ENCODE measurements at places on chromosomes 6 and 20.

DNA sequence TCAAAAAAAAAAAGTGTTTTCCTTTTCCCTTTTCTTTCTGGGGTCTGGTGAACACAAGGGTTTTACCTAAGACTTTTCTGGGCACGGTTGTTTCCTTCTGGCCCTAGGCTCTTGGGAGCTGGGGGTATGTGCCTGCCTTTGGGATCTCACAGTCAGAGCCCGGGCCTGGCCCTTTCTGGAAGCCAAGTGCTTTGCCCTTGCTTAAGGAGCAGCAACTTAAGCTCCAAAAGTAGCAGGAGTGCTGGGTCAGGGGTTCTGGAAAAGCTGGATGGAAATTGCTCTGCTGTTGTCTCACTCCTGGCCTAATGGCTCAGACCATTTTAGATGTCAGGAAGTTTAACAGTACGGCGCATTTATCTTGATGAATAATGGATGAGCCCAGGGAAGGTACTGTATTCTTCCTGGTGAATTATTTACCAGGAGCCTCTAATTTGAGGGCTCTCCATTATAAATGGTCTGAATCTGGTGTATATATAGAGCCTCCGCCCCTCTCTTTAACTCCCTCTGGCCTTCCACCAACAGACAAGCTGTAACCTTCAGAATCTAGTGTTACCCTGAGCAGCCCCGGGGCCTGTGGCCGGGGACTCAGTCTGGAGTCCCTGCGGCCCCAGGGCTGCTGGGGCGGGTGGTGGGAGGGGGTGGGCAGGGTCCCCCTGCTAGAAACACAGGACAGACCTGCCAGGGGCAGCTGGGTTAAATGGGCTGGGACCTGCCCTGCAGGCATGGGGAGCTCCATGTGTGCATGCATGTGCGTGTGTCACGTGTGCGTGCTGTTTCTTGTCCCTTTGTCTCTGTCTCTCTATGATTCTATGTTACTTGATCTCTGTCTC, 37.5 kb downstream of the PTK7 start:
- peak; percentile 46 for DNase-seq

DNA sequence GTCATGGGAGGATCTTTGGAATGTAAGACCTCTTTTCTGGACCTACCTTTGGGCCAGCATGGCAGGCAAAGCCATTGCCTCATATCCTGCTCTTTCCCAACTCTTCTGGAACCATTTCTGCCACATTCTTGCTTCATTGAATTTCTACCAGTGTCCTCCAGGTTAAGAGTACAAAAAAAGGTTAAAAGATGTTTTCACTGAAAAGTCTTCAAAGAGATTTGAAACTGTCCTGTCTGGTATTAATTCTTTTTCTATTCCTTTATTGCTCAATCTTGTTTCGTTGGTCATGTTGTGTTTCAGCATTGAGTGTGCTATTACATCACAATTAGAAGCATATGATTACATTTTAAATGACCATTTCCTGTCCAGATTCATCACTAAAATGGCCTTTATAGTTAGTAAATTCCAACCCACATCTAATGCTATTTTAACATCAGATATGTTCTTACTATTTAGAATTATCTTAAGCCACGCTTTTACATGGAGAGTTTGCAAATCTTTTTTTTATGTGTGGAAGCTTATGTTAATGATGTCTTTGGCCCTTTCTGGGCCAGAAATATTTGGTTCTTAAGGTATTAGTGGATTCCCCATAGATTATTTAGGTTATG, 450.9 kb downstream of the GJA1 start:
- DNase-seq = peak; percentile 60

DNA sequence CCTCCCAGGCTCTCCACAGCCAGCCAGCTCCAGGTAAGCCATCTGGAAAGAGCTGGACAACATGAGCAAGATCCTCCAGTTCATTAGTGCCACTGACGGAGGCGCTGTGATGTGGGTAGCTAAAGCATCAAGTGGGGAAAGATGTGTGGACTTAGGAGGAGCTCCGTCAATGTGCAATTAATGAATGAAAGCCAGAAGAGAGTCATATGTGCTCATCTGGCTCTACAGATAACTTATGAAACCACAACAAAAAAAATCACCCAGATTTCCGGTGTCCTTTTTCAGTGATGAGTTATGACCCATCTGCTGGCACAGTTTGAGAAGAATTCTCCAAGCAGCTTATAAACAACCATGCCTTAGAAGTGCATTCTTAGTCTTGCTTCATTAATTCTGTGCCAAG, 311.7 kb upstream of the PLCB4 start:
- DNase-seq = peak; percentile 90

GRCh38 chr6:20433929-20434328, 32.2 kb downstream of the E2F3 start:
- no peak for DNase-seq

- DNase-seq = no peak
Observed at GRCh38 chr6:318243-318890, 26.1 kb downstream of the DUSP22 start.

DNA sequence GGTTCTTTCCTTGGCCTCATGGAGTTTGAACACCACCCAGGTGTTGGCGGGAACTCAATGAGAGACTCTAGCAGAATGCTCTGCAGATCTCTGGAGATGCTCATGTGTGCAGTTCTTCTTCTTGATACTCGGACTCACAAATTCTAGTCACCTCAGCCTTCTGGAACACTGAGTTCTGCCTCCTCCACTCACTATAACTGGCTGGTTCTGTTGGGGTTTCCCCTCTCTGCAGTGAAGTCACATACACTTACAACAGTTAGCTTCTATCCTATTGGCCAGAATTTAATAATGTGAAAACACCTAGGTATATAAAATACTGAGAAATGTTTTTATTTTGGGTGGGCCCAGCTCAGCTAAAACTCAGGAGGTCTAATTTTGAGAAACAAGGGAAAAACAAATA, 109.6 kb upstream of the HIVEP1 start:
- no peak for DNase-seq

DNA sequence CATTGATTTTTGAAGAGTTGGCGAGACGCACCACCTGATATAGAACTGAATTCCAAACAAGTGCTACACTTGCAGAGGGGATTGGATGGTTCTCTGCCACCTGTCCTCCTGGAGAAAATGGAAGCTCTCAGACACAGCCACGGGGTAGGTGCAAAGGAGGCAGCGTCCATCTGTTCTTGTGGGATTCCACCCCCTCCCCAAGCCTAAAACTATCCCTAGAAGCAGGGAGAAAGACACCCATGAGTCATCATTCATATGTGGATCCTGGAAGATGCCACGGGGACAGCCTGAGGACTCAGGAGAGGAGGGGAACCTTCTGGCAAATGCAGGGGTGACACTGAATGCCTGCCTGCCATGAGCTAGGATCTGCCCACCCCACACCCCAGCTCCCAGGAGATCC, 171.3 kb upstream of the CST7 start:
- no peak for DNase-seq

DNA sequence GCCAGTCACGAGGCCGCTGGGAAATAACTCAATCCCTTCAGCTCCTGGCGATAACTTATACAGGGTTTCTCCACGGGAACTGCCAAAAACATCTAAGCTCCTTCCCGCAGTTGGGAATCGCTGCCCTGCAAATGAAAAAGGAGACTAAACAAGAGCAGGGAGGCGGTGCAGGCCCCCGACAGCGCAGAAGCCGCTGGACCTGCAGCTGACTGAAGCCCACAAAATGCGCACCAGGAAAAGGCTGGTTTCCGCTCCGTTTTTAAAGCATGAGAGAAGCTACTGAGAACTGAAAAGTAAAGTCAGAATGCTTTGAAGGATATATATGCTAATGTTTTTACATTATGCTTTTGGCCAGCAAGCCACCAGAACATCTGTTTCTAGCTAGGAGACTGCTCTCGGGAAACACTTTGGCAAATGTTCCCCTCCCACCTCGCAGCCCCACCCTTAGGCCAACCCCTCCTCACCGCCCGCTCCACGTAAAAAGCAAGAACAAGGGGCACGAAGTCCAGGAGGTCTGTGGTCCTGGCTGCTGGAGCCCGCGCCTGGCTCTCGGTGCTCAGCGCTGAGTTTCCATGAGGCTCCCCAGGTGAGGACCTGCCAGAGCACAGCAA, 90.5 kb downstream of the SOD2 start:
- peak; percentile 31 for DNase-seq

GRCh38 chr6:170250455-170250854, 40.4 kb downstream of the DLL1 start:
- DNase-seq = no peak
